ENCODE measurements at places on chromosomes 5 and 9. TPM values are rescaled to one million over a fixed set of nuclear protein-coding genes. Genes with fewer than 3 reads are reported as not detected.

GRCh38 chr5:135843571-135844337 is 9.3 kb downstream of the SLC25A48 start:
- DNase-seq: no peak

DNA sequence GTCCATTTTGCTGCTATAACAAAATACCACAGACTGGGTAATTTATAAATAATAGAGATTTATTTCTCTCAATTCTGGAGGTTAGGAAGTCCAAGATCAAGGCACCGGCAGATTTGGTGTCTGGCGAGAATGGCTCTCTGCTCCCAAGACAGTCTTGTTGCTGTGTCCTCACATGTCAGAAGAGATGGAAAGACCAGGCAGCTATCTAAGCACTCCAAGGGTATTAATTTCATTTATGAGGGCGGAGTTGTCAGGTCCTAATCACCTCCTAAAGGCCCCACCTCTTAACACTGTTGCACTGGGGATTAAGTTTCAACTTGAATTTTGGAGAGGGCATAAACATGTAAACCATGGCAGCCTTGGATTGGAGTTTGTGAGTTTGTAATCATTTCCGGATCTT is 30.3 kb downstream of the ADCY2 start:
- DNase-seq: no peak

GRCh38 chr9:96245399-96245798 is 56.6 kb downstream of the HSD17B3 start:
- no peak for DNase-seq

GRCh38 chr9:114270120-114270975 is 52.5 kb upstream of the ORM1 start:
- no peak for DNase-seq

Gene NIPSNAP3A
- polyA plus RNA-seq: 53.3 TPM

Gene OR1L6
- not detected for polyA plus RNA-seq
